Activated CD8-positive, alpha-beta memory T cell treated with anti-CD3 and anti-CD28 coated beads for 1 hour (primary cell): ENCODE measurements at places on chromosomes 1 and 21.

DNA sequence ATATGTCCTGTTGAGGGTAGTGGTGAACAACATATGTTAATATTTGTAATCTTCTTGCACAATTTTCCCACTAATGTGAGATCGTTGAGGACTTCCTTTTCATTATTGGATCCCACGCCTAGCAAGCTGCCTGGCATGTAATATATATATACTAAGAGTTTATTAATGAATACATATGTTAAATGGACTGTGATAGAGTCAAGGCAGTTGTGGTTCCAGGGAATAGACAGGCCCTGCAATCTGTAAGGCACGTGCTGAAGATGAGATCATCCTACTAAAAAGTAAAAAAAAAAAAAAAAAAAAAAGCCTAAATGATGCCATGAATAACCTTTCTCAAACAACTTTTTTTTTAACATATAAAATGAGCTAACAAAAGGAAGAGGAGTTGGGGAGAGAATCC is 28.9 kb downstream of the PLPPR5 start:
- DNase-seq = no peak

- no peak for DNase-seq
Measured at GRCh38 chr1:208499601-208500000, 255.4 kb upstream of the PLXNA2 start.

GRCh38 chr1:212458817-212459216 is 26.1 kb downstream of the NENF start:
- DNase-seq = no peak

DNA sequence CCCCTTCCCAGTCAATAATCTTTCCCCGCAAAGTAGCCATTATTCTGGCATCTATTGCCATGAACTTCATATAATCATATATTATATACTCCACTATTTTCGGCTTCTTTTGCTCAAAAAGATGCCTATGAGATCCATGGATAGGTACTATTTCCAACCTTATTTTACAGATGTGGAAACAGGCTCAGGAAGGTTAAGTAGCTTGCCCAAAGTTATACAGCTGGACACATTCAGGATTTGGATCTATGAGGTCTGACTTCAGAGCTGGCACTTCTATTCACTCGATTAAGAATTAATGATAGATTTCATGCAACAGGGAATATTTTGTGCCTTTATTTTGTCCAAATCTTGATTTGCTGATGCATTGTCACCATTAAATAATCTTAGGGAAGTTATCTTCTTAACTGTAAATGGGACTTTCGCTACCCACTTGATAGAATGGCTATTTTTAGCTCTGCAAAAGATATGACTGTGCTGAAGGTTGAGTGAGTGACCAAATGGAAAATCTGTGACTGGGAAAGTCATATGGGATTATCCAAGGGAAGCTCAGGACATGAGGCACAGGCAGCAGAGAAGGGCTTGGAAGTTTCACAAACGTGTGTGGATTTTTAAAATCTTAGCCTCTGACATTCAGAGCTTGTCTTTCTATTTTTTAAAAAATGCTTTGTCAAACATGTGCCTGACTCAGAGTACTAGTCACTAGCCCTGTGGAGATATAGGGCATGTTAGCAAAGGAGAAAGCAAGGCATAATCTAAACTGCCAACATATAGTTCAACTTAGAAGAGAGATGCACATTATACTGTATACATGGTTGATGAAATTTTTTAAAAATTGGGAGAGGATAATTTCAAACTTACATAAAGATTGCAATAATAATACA is 36.5 kb downstream of the GIPC2 start:
- no peak for DNase-seq
